ENCODE measurements at places on chromosomes 2 and 18. TPM values are rescaled to one million over a fixed set of nuclear protein-coding genes. Genes with fewer than 3 reads are reported as not detected.
A peak's percentile ranks its signal among the peaks of the same experiment; 100 is the strongest.

FOXD4L1 gene
- polyA plus RNA-seq = 0.02 TPM

COL6A3 gene
- polyA plus RNA-seq = 1,384 TPM

SLC5A6 gene
- 23.2 TPM for polyA plus RNA-seq

MBD5 gene
- 31.5 TPM for polyA plus RNA-seq

TMEM127 gene
- 45.3 TPM for polyA plus RNA-seq

DNA sequence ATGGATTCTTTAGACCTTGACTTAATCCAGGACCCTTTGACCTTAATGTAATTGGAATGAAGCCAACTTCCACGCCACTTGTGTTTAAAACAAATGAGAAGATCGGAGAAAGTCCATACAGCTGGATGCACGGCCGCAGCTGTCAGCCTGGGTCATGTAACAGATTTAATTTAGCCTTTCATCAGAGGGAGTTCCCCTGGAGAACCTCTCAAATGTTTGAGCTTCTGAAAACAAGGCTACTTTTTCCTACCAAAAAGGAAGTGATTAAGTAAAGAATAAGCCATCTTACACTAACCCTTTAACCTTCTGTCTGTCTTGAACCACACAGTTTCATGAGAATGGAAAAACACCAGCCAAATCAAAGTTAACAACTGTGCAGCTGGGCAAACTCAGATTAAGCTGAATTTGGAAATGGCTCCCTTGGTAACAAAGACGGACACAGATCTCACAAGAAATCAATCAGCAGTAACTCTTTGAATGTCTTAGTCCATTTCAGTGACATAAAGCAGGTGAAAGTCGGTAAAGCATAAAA is 103.6 kb downstream of the DOCK10 start:
- DNase-seq = peak; percentile 55

GRCh38 chr2:81672923-81673322 is 1368.4 kb upstream of the LRRTM1 start:
- no peak for DNase-seq

DNA sequence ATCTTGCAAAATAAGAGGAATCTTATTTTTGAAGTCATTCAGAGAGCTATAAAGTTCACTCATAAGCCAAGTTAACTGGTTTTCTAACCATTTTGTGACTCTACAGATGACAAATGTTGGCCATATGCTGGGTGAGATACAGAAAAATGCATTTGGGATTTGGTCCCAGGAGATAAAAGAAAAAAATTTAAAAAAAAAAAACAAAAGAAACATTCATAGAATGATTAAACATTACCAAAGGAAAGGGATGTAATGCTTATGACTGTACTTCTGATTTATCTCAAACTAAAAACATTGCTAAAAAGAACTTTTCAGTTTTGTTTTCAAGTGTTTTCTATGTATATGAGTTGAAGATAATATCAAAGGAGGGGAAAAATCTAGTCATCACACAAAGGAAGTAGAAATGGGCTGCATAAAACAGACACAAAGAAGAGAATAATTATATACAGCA is 43.1 kb downstream of the PELI1 start:
- DNase-seq = no peak

DNA sequence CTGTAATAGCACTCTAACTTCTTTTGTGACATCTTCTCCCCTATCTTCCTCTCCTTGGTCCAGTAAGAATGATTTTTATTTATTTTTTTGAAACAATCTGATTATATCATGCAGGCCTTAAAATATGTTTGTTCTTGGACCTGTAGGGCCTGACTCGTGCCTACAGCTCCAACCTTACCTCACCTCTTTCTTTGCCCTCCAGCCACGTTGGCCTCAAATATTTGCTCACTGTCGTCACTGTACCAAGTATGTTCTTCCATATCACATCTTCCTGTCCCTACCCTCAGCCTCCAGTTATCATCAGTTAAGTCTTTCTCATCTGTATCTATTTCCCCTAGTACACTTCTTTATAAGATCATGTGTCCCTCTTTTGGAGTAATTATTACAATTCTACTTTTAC is 125.5 kb downstream of the CDH7 start:
- no peak for DNase-seq

- no peak for DNase-seq
Measured at GRCh38 chr18:75869162-75869561, 441.7 kb upstream of the SMIM21 start.

DNA sequence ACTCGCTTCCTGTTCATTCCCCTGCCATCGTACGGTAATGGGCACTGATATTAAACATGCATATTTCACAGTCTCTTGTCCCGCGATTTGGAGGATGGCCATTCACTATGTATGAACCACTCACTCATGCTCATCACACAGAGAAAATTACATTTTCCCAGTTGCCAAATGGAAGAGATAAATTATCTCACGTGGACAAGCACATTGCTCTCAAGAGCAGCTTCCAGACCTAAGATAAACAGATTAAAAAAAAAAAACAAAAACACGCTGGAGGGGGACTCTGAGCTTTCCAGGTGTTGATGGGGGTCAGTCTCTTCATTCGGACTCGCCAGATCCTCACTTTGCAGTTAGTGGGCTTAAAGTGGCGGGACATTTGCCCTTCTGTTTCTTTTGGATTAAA is 1.7 kb upstream of the MAPK4 start:
- DNase-seq = no peak

DNA sequence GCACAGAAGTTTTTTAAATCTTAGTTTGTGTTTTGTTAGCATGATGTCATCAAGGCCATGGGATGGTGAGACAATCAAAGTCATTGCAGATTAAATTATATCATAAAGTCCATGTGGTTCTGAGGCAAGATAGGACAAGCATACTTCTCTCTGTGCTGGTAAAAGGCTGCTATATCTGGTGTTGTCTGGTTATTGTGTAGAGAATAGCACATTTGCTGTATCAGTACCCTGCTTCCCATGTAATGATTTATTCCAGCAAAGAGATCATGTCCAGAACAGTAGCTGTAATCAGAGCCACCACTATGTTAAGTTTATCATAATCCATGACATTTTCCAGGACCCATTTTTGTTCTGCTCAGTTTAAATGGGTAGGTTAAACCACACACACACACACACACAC is 123.0 kb downstream of the TTC27 start:
- DNase-seq = no peak

GRCh38 chr2:96333708-96334107 is 1.9 kb upstream of the NCAPH start:
- no peak for DNase-seq

- no peak for DNase-seq
Measured at GRCh38 chr2:58047373-58047935, 848 bp downstream of the VRK2 start.

GRCh38 chr2:72388263-72388662 is 240.6 kb upstream of the CYP26B1 start:
- no peak for DNase-seq
